NCI-H526 (cell line): ENCODE measurements at places on chromosomes 5 and 9.

DNA sequence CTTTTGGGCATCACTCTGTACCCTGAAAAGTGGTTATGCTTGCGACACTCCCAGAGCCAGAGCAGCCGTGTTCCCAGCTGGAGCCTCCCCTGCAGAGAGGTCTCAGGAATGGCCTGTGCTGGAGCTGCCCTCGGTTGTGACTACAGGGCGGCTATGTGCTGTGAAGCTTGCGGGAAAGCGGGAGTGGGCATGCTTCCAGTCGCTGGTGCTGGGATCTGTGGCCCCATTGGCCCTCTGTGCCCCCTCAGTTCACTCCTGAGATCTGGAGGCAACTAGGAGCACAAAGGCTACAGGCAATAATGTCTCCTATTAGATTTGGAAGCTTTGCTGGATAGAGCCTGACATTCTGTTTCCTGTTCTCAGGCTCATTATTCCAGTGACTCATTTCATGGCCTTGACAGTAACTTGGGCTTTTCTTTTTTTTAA, 56.9 kb downstream of the GPR107 start:
- DNase-seq: no peak

DNA sequence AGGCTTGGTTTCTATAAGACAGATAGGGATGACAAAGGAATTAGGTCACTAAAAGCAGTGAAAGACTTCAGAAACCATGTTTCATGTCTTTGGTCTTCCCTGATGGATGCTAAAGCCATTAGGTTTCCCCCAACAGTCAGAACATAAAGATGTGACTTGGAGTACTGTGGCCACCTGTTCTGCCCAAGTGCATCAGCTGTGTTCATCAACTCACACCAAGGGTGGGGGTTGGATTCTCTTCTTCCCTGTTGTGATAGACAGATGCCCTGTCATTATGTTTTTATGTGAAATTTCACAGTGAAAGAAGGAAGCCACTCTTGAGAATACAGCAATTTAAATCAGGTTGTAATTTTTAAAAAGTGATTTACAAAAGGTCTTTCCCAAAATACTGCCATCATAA, 196.8 kb downstream of the SH3GL2 start:
- no peak for DNase-seq

DNA sequence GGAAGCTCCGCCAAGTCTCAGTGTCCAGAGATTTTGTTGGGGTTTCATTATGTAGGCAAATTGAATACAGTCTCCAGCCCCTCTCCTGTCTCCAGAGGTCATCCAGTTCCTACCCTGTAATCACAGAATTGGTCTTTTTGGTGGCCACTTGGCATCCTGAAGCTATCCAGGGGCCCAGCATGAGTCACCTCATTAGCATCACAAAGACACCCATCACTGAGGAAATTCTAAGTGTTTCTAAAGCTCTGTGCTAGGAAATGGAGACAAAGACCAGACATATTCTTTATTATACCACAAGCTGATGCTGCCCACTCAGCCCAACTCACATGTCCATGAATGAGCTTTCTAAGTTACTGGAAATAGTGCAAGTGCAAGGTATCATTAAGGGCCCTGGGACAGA, 229.9 kb downstream of the DOCK8 start:
- no peak for DNase-seq

DNA sequence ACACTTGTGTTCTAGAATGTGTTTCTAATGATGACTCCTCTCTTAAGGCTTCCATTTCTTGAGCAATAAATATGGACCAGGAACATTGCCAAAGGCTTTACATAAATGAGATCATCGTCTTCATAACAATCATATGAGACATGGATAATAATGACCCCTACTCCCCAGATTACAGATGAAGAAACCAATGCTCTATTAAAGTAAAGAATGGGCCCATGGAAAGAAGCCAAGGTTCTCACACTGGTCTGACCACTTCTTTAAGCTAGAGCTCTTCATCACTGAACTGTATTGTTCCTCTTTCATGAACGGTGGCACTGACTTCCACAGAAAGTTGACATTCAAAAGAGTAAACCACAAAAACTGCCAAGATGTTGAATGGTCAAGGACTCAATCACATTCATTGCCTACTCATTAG, 65.3 kb downstream of the MARCHF3 start:
- no peak for DNase-seq

DNA sequence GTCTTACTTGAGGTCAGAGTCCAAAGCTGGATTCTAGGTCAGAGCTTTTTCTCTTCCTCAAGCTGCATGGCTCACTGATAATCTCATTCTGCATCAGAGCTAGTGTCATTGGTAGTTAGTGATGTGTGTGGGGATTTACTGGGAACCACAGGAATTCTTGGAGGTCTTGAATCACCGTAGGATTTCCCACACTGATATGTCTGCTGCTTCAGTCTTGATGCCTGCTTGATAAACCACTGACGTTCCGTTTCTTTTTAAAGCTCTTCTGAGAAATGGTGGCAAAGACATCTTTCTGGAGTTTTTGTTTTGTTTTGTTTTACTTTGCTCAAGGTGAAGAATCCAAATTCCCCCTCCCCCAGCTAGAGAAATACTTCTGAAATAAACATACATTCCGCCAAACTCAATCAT, 1.2 kb upstream of the GARIN3 start:
- DNase-seq: no peak

GRCh38 chr9:23551311-23551721, 274.7 kb downstream of the ELAVL2 start:
- DNase-seq: peak; percentile 86

GRCh38 chr9:127903557-127904475, 4.4 kb upstream of the ST6GALNAC6 start:
- no peak for DNase-seq

- no peak for DNase-seq
Observed at GRCh38 chr5:113090336-113091106, 113.9 kb downstream of the DCP2 start.

DNA sequence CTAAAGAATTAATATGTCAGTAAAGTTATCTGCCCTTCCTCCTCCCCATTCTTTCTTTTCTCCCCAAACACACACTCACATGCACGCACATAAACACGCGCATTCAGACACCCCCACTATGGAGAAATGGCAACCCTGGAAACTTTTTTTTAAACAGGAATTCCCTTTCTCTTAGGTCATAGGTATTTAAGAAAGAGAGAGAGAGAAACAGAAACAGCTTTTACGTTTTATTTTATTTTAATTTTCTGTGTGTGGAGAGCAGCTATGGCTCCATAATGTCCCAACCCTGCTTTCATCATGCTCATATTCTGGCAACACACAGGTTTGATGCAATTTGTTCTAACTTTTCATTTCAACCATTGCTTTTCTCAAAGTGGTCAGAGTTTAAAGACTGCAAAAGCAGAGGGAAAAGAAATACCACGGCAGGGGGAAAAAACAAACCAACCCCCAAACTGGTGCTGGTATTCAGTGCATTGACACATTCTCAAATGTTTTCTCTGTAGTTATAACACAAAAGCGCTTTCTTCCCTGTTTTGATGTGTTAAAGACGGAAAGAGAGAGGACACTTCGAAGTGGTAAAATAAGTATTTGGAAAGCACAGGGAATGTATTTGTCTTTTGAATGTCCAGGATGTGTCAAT, 126.0 kb upstream of the TMEM161B start:
- DNase-seq: no peak

DNA sequence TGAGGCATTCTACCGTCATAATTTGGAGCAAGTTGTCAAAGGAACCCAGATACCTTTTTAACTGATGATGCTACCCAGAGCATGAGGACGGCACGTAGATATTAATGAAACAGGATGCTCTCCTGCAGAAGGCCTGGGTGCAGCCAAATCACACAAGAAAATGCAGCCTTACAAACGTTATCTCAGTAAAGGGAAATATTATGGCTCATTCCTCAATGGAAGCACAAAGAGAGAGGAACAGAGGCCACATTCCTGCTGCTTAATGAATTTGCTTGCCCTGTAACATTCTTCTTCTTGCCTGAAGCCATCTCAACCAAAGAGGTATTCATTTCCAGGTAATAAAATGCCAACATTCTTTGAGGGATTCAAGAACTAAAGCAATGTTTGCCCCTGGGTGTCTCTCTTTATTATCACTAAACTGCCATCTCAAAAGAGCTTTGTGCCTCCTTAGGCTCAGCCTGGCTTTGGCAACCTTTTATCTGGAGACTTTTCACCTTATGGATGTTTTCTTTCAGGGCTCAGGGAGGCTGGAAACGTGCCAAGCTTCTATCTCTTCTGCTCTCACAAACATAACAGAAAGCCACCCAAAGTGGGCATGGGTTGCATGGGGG, 92.9 kb downstream of the TNC start:
- no peak for DNase-seq

DNA sequence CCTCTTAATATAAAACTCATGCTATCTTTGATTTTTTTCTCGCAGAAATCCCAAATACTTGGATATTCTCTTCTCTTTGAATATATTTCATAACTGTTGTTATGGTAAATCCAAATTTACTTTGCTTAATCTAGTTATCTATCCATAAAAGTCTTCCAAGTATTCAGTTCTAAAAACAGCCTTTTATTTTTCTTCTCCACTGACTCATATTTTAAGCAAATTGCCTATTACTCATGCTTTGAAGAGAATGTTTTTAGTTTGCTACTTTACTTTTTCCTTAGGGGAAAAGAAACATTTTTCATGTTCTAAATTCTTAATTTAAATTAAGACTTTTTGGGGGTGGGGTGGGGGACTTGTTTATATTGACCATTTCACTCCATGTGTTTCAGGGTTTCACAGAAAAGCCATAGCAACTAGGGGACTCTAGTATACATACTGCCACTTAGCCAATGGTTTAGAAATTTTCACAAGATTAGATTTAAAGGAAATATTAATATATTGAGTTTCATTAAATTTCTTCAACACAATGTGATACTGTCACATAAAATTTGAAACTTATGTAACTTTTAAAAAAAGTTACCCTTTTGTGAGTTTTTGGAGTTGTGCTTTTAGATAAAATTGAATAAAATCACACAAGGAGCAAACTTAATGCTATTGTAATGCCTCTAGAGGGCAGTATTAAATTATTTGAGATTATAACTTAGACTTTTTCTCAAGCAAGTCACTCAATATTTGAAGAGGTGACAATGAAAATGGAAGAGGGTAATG, 545.8 kb upstream of the ARRDC3 start:
- no peak for DNase-seq

GRCh38 chr5:108636135-108636853, 111.4 kb upstream of the FER start:
- no peak for DNase-seq

DNA sequence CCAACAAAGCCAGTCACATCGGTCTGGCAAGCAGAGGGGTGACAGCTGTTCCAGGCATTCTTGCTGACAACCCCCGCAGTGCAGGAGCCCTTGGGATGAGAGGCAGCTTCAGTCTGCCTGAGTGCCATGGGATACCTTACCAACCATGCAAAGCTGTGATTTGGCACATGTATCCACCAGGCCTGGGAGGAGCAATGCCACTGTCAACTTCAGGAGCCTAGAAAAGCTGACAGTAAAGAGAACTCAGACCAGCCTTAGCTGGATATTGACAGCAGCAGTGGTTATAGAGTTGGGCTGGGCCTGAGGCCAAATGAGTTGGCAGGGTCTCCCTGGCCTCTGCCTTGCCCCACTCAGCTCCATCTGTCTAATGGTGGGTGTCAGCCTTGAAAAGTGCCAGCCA, 10.1 kb upstream of the PLPPR1 start:
- no peak for DNase-seq

DNA sequence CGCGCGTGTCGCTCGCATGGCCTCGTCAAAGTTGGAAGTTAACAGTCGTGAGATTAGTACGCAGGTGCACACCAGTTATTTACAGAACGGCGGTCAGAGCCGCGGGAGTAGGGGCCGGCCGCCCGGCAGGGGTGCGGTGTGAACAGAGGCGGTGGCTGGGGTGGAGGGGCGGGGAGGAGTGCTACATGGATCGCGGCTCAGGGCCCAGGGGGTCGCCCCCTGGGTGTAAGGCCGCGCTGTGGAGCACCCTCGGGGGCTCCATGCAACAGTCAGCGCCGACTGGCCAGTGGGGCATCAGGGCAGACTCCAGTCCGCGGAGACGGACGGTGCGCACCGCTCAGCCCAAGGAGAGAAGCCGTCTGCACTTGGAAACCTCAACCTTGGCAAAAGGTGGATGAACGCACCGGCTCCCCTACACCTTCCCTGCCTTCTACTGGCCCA, 60.3 kb downstream of the ZNF354C start:
- no peak for DNase-seq

DNA sequence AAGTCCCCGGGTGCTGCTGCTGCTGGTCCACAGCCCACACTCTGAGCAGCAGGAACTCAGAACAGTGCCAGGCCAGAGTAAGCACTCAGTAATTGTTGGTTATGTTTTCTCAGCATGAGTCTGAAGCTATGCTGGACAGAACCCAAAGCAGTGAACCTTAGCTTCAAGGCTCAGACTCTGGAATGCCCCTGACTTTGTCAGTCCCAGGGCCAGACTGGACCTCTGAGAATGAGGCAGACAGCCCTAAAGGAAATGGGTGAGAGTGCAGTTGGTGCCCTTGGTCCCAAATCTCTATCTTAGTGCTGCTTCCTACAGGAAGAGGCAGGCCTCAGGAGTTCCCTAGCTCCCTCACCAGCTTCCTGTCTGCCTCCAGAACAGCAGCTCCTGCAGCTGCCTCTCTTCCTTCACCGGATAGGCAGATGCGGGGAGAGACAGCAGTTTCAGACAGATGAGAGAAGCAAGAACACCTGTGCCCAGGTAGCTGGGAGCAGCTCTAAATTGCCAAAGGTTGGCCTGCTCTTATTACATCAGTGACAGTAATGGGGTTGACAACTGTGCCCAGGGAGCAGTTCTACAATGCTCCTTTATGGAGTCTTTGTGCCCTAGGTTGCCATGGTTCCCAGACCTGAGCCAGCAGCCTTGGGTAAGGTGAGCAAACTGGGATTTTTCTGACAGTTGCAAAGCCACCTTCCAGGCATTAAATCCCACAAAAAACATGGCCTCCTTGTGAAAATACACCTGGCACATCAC, 82.2 kb upstream of the CXCL14 start:
- no peak for DNase-seq

GRCh38 chr5:124285071-124285470, 461.4 kb downstream of the ZNF608 start:
- no peak for DNase-seq
